NK-92 treated with Interleukin-12 subunit alpha and Interleukin-12 subunit beta, amount 100 ng/mL, for 24 hours (cell line): ENCODE measurements at places on chromosomes 3 and 15.

DNA sequence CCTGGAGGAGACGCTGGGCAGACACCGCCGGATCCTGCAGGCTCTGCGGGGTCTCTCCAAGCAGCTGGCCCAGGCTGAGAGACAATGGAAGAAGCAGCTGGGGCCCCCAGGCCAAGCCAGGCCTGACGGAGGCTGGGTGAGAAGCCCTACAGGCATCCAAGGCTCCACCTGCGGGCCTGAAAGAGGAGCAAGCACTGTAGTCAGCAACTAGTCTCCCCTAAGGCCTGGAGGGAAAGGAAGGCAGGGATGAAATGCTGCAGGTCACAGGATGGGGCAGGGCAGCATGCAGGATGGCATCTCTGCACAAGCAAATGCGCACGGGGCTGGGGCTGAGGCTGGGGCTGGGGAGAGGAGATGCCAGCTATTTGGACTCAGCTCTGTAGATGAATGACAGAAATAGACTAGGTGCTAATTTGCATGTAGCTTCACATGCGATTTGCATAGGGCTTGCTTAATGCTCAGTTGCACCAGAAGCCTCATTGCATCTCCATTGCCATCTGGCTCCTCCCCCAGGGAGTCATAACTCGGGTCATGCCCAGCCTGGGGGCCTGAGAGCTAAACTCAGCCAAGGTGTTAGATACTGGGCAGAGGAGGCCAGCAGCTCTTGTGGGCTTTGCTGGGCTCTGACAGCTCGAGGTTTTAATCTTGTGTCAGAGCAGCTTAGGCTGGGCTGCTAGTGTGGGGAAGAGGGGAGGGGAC is 5.2 kb upstream of the CPLX3 start:
- DNase-seq = peak; percentile 51

GRCh38 chr15:70111203-70112073 is 13.7 kb upstream of the TLE3 start:
- no peak for DNase-seq

- no peak for DNase-seq
Measured at GRCh38 chr3:31181661-31182060, 287.2 kb upstream of the GADL1 start.

GRCh38 chr15:75673426-75674235 is 25.9 kb downstream of the SNX33 start:
- no peak for DNase-seq

DNA sequence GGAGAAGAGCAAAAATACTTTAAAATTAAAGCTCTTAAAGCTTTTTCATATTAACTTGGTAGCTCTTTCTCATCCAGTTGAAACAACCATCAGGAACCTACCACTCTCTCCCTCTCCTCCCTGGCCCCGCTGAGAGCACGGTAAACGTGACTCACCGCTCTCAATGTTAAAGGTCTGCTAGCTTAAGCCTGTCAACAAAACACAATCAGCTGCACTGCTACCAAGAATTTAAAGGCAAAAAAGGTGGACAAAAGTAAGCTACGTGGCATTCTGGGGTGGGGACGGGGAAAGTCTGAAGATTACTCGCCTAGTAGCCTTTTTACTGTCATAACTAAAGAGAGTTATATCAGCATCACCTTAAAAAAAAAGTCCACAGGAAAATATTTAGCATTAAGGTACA is 8.4 kb upstream of the GP5 start:
- no peak for DNase-seq

DNA sequence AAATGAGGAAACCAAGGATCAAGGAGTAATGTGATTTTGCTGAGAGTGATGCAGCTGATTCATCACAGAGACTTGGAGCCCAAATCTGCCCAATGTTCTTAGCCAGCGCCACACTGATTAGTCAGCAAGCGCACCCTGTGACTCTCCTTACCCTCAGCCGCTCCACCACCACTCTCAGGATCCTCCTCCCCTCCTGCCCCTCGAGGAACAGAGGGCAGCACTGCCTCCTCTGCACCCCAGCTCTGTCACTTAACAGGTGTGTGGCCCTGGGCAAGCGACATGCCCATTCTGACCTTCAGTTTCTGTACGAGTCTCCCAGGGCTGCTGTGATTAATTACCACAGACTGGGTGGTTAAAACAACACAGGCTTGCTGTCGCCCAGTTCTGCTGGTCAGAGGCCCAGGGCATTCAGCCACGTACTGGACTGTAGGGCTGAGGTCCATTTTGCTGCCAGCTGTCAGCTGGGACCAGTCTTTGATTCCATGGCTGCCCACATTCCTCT is 36.1 kb upstream of the HRH1 start:
- no peak for DNase-seq

- no peak for DNase-seq
Measured at GRCh38 chr3:157631478-157631877, 128.3 kb upstream of the VEPH1 start.

DNA sequence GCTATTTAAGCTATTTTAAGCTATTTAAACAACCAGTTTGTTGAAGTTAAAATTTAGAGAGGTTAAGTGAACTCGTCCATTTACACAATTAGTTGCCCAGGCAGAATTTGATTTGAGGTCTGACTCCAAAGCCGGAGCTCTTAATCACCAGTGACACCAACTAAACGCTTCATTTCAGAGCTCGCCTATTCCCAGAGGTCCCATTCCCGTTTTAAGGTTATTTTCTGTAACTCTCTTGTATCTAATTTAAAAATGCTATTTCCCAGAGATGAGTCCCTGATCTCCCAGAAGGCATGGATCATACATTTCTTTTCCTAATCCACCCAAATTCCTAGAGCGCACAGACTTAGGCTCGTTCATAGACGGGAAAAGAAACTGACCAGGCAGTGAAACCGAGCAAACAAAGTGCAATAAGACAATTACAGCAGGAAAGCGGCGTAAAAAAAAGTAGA is 904 bp upstream of the MCTP2 start:
- DNase-seq = no peak

DNA sequence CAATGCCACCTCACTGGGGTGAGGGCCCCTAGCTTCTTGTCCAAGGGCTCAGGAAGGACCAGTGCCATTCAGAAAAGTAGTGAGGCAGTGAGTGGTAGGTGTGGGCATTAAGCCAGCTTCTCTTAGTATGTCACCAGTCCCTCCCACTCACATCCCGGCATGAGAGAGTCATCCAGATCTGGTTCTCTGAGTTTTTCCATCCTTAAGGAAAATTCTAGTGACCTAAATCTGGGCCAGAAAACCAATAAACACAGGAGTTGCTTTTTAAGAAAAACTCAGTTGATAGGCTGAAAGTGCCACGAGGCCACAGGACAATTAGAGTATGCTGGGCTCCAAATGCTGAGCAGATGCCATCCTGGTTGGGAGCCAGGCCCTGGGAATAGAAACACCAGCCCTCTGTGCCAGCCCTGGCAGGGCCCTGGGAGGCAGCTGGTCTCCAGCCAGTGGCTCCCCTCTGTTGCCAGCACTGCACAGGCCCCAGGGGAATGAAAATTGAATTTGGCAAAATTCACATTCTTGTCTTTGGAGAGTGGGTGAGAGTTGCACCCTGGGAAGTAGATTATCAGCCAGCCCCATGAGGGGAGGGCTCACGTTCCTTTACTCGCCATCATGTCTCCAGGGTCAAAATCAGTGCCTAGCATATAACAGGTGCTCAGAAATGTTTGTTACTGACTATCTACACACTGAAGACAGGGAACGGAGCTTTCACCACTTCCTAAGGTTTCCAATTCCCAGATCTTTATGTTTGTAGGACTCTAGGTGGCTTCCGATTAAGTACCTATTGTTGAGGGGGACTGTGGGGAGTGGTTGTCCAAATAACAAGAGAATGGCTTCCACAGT is 52.8 kb downstream of the FAM43A start:
- DNase-seq = no peak

- no peak for DNase-seq
Measured at GRCh38 chr3:161890147-161890625, 393.6 kb downstream of the OTOL1 start.

- no peak for DNase-seq
Measured at GRCh38 chr3:155605571-155605970, 139.3 kb downstream of the PLCH1 start.

GRCh38 chr3:186988806-186989205 is 58.5 kb downstream of the ST6GAL1 start:
- DNase-seq = no peak

- DNase-seq = no peak
Measured at GRCh38 chr3:42544492-42545283, 37.1 kb downstream of the SEC22C start.

- no peak for DNase-seq
Measured at GRCh38 chr15:73936181-73936580, 9.9 kb downstream of the LOXL1 start.

DNA sequence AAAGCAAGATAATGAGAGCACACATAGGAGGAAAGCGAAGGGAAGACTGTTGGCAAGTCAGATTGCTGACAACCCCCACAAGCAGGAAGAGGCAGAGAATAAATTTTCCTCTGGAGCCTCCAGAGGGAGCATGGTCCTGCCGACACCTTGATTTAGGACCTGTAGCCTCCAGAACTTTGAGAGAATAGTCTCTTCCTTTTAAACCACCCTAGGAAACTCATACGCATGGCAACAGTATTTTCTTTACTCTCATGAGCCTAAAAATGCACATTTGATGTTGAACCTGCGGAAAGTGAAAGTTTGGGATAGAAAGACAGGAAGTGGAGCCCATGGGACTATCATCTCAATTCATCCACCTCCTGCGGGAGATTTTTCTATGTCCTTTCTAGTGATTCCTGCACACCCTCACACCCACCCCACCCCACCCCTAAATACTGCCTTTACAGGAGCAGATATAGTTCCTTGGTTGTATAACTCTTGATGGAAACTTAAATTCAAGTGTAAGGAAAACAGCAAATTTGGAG is 116.7 kb upstream of the LPP start:
- no peak for DNase-seq

- no peak for DNase-seq
Measured at GRCh38 chr3:73592154-73593144, 32.3 kb downstream of the PDZRN3 start.
